Activated CD8-positive, alpha-beta T cell treated with anti-CD3 and anti-CD28 coated beads for 36 hours (primary cell): ENCODE measurements at places on chromosomes 1 and 21.

GRCh38 chr1:222392556-222392955 lies 155.3 kb downstream of the HHIPL2 start:
- no peak for DNase-seq

DNA sequence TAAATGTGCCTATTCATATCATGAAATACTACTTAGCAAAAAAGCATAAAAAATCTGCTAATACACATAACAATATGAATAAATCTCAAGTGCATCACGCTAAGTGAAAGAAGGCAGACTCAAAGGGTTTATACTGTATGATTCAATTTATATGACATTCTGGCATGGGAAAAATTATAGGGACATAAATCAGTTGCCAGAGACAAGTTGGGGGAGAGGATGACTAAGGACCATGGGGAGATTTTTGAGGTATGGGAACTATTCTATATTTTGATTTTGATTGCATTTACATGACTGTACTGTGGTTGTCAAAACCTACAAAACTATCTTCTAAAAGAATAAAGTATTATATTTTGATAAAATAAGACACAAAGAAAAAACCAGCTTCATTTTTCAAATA lies 650.3 kb upstream of the NR5A2 start:
- no peak for DNase-seq

DNA sequence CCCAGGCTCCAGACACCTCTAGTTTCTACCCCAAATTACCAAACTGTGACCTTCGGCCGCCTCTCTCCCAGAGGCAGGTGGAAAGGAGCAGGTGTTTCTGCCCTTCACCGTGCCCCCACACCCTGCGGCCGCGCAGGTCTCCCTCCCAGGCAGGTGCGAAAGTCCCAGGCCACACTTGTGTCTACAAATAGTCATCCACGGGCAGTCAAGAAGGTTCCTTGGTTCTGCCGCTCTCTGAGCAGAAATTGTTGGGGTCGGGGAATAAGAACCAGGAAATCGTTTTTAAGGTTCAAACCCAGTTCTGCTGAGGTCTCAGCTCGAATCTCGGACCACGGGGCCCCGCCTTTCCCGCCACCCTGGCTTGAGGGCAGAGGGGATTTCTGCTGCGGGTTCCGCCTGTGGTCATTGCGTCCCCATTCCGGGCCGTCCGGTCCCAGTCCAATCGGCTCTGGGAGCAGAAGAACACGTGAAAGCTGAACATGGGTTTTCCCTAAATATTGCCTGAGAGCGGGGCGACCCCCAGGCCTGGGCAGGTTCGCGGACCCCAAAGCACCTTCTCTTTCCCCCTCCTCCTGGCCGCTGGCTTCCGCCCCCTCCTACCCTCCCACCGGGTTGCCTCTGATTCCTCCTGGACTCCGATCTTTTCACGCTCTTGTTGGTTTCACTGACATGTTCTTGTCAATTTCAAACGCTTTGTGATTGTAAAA lies 1.2 kb upstream of the ATF3 start:
- peak; percentile 38 for DNase-seq

- no peak for DNase-seq
Observed at GRCh38 chr21:35170244-35170643, 121.1 kb upstream of the RUNX1 start.

DNA sequence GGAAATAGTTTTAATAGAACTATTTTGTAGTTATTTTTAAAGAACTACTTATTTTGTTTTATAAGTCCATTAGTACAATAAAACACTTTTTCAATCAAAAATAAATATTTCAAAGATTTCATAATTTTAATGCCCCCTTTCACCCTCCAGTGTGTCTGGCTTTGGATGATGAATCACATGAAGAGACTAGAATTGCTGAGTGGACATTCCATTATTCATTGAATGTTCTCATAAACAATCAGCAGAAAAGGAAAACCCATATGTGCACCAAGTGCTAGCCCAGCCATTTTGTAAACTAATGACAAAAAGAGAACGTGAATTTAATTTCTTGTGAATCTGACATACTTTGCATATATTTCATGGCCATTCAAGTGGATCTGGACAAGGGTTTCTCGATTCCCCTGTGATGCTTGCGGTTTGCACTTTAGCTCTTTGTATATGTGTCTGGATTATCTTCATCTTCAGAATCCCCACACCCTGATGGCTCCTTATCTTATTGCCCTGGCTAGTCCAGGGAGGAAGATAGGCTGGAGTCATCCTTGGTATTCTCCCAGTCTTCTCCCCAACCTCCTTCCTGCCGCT lies 20.7 kb upstream of the CHIA start:
- DNase-seq: no peak

- no peak for DNase-seq
Observed at GRCh38 chr1:56438901-56439551, 140.3 kb downstream of the PLPP3 start.

DNA sequence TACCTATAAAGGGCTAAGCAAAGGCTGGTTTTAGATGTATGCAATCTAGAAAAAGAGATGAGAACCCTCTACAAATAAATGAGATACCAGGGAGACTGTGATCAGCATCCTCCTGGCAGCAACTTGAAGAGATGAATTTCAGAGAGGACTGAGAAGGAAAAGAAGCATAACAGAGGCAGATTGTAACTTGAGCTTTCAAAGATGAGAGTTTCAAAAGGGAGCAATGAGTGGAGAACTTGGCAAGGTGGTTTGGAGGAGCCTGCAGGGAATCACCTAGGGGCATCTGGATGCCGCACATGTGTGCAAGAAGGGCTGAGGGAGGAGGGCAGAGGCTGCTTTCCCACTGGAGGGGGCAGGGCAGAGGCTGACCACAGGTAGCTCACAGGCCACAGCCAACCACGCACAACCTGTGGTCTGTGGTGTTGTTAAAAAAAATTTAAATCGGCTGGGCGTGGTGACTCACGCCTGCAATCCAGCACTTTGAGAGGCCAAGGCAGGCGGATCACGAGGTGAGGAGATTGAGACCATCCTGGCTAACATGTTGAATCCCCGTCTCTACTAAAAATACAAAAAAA lies 50.2 kb downstream of the PCNX2 start:
- peak; percentile 9 for DNase-seq

GRCh38 chr1:203278082-203278884 lies 27.0 kb upstream of the BTG2 start:
- peak; percentile 42 for DNase-seq

DNA sequence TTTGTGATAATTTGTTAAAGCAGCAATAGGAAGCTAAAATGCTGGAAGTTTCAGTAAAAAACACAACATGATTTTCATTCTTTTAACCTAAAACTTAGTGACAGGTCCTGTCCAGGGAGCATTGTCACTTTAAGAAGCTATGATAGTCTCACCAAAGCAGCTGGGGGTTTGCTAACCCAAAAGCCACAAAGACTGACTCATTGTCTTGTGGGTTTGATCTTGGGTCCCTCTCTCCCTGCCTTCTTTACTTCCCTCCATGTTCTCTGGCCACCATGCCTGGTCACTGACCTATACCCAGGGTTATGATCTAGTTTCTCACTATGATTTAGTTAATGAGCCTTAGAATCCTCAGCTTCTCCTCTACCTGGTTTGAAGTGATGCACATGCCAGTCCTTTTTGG lies 213.5 kb upstream of the PTGFR start:
- DNase-seq: peak; percentile 4

- DNase-seq: no peak
Observed at GRCh38 chr1:7110321-7110720, 325.1 kb downstream of the CAMTA1 start.

- DNase-seq: no peak
Observed at GRCh38 chr1:61757950-61758349, 15.7 kb downstream of the PATJ start.

DNA sequence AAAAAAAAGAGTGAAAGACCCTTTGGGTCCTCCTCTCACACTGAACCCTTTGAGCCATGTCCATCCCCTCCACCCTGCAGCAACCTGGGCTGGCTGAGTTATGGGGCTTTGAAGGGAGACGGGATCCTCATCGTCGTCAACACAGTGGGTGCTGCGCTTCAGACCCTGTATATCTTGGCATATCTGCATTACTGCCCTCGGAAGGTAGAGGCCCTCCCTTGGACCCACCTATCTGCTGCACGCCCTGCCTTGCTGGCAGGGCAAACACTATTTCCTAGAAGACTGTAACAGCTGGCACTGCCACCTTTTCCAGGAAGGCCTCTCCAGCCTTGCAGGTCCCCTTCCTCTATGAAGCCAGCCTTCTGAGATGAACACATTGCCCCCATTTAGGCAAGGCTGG lies 1.1 kb downstream of the SLC50A1 start:
- DNase-seq: peak; percentile 39

- no peak for DNase-seq
Observed at GRCh38 chr1:1041092-1041523, 21.2 kb downstream of the AGRN start.

- no peak for DNase-seq
Observed at GRCh38 chr1:230694464-230694863, 19.5 kb downstream of the AGT start.

- DNase-seq: no peak
Observed at GRCh38 chr1:114259511-114260160, 106.0 kb upstream of the SYT6 start.

DNA sequence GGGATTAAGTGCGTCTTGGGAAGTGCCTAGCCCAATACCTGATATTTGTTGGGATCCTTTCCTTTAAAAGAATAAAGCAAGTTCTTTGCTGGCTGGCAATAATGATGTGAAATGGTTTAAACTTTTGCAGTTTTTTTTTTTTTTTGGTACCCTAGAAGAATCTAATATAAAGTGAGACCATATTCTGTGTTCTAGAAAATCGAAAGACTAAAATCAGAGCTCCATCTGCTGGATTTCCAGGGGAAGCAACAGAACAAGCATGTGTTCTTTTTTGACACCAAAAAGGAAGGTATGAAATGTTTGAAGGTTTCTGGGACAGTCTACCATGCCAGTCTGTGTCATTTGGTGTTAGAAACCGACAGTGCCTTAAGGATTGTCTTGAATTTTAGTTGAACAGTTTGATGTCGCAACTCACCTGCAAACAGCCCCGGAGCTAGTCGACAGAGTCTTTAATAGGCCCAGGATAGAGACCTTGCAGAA lies 6.4 kb downstream of the UTP11 start:
- no peak for DNase-seq

DNA sequence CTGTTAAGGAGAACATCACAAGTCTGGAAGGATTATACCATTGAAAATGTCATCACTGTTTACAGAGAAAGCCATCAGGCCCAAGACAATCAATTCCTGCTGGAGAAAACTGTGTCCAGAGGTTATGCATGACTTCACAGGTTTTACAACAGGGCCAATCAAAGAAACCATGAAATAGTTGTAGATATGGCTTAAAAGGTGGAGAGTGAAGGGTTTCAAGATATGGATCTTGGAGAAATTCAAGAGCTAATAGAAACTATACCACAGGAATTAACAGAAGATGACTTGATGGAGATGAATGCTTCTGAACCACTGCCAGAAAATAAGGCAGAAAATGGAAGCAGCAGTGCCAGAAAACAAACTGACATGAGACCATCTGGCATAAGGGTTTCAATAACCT lies 30.2 kb downstream of the USP1 start:
- no peak for DNase-seq

- no peak for DNase-seq
Observed at GRCh38 chr1:165327538-165327937, 29.0 kb downstream of the LMX1A start.

DNA sequence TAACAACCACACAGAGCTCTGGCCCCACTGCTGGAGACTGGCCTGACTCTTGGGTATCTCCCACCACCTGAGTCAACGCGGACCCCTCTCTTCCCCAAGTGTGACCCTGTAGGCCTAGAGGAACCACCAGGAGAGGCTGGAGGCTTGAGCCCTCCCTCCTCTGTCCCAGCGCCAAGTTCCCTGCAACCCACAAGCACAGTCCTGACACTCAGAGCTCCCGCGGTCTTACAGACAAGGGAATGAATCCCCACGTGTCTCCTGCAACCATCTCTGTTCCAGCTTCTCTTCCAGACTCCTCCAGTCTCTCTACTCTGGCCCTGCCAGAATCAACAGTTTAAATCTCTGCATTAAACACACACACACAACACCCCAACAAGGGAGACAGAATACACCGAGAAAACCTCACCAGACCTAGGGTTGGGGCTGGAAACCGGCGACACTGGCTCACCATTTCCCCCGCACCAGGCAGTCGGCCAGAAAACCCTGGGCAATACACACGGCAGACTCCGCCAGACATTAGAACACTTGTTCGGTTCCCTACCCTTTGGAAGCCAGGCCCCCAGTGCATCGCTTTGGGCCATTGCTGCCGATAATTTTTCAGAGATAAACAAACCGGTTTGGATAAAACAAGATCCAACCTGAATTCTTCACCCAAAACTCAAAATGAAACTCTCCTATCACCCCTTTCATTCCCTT lies 21.7 kb downstream of the CASZ1 start:
- DNase-seq: no peak

GRCh38 chr1:230681599-230681998 lies 32.3 kb downstream of the AGT start:
- peak; percentile 7 for DNase-seq

- DNase-seq: no peak
Observed at GRCh38 chr1:190429932-190430331, 47.7 kb downstream of the BRINP3 start.

GRCh38 chr21:30986965-30987364 lies 51.3 kb downstream of the KRTAP19-8 start:
- no peak for DNase-seq

- no peak for DNase-seq
Observed at GRCh38 chr21:45507523-45507875, 34.7 kb downstream of the SLC19A1 start.

DNA sequence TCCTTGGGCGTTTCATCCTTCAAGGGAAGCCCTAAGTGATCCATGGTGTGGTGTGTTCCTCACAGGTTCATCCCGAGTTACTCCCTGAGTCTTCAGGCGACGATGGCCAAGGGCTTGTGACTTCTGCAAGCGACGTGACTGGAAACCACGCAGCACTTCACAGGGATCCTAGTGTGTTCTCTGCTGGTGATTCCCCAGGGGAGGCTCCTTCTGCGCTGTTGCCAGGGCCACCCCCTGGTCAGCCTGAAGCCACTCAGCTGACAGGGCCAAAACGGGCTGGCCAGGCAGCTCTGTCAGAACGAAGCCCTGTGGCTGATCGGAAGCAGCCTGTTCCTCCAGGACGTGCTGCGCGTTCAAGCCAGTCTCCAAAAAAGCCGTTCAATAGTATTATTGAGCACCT lies 71.5 kb downstream of the VPS26C start:
- DNase-seq: no peak

DNA sequence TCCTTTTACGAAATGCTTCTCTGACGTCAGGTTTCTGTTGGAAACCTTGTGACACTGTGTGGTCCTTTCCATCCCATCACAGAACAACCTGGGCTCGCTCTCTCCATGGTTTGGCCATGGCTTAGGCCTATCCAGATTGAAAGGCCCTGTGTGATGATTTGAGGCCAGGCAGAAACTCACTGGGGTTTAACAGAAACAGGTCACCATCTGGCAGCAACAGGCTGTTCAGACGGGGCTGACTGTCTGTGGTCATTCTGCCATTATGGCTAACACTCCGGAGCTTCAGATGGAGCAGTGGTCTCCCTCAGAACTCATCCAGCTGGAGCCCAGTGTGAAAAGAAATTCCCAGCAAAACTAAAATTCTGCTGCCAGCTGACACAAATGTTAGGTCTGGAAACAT lies 9.3 kb downstream of the PLEKHM2 start:
- no peak for DNase-seq

- DNase-seq: no peak
Observed at GRCh38 chr21:45525910-45526306, 16.3 kb downstream of the SLC19A1 start.
